Stimulated activated CD4-positive, alpha-beta T cell treated with anti-CD3 and anti-CD28 coated beads, Interleukin-15, amount 100 ng/mL, for 48 hours (primary cell): ENCODE measurements at places on chromosomes 1 and 21.

DNA sequence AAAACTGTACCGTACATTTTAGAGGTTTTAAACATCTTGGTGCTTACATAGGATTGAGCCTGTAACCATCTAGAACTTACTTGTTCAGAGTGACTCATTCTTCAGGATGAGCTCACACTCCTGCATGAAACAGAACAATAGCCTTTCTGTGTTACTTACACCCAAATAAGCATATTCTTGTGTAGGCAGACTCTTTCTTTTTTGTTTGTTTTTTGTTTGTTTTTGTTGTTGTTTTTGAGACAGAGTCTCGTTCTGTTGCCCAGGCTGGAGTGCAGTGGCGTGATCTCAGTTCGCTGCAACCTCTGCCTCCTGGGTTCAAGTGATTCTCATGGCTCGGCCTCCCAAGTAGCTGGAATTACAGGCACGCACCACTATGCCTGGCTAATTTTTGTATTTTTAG is 3.8 kb upstream of the CA6 start:
- DNase-seq = no peak

DNA sequence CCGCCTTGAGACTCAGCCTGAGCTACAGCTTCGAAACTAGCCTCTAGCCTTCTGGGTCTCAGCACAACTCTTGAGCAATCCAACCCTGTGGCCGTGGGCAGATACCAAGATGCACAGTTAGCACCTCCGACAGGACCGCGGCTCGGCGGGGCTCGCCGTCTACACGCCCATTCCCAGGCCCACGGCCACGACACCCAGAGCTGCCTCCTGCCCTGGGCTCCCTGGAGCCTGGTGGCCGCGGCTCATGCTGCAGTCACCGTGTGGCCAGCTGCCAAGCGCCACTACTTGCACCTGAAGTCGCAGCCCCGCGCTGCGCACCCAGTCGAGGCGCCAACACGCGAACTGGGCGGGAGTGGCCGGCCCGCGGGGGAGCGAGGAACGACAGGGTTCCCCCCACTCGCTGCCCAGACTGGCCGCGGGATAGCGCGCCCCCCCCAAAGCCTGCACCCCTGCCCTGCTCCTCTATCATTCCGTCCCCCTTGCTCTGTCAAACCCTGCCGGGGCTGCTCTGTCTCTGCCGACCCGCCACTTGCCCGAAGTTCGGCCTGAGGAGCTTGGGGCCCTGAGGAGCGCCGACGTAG is 729 bp upstream of the CDCA8 start:
- DNase-seq = no peak

- DNase-seq = no peak
Observed at GRCh38 chr1:189764391-189765320, 713.0 kb downstream of the BRINP3 start.

DNA sequence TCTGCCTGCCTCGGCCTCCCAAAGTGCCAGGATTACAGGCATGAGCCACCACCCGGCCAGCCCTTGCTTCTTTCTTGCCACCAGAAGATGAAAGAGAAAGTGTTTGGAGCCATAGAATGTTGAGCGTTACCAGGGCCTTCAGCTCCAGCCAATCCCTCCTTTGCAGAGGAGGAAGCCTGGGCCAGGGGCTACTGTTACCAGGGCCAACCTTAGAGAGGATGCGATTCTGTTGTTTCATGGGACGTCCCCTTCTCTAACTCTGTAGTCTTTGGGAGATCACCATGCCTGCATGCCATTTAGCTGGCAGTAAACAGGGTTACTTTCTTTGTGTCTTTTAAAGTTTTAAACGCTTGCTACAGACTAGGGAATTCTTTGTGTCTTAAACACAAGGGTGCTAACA is 45.8 kb downstream of the CLDN14 start:
- no peak for DNase-seq

DNA sequence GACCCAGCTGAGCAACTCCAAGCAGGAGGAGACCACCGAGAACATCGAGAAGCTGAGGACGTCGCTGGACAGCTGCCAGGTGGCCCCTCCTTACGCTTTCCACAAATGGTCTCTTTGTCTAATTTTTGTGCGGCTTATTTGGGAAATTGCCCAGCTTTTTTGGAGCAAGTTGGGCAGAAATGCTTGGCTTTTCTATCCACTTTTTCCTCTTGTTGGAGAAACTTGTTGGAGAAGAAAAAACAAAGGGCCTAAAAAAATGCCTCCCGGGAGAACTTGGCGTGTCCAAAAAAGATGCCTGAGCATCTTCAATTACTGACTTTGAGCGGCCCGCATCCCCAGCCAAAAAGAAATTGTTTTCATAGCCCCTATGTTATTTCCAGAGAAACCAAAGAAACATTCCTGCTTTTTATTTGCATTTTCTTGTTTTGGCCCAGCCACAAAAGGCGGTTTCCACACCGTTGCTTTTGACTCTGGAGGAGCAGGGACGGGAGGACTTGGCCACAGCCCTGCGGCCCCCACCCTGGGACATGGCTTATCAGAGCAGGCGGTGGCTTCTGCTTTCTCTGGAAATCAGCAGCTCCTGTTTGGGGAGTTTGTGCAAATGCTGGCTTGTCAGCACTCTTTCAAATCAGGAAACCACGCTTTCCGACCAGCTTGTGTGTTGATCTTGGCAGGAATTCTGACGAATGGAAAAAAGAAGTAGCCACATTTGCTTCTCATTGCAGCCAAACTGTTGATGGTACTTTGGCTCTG is 81.2 kb upstream of the EFHD2 start:
- no peak for DNase-seq

GRCh38 chr1:64405833-64406232 is 64.1 kb upstream of the CACHD1 start:
- DNase-seq = no peak

DNA sequence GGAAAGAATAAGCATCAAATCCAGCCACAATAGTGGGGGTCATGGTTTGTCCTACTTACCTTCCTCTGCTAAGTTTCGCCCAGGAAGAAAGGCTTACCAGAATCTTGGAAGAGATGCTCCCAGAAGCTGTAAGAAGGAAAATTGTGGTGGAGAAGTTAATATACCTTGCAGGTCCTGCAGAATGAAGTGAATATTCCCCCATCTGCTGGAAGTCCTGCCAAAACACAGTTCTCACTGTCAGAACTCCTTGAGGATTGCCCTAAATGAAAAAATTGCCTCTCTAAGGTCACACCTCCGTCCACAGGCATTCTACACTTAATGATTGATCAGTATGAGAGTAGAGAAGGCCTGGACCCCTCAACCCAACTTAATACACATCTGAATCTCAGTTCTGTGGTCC is 78.4 kb upstream of the RGS21 start:
- DNase-seq = no peak

GRCh38 chr21:33378081-33378480 is 25.1 kb upstream of the IFNGR2 start:
- DNase-seq = no peak

DNA sequence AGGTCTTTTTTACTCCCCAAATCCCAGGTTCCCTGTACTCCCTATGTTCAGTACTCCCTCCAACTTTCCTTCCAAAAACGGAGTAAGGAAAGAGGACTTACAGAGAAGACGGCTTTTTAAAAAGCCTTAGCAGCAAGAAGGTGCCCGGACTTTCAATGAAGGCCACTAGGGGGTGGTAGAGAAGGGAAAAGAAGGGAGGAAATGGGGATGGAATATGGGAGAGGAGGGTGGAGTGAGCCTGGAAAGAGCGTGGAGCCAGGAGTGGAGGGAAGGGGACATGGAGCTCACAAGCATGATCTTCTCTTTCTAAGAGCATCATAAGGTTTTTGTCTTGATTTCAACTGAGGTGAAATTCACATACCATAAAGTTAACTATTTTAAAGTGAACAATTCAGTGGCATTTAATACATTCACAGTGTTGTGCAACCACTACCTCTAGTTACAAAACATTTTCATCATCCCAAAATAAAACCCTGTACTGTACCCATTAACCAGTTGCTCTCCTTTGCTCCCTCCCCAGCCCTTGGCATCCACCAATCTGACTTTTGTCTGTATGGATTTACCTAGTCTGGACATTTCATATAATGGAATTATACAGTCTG is 129.9 kb downstream of the ZNF281 start:
- DNase-seq = no peak

GRCh38 chr1:149849947-149850360 is 49.4 kb upstream of the BOLA1 start:
- DNase-seq = no peak

DNA sequence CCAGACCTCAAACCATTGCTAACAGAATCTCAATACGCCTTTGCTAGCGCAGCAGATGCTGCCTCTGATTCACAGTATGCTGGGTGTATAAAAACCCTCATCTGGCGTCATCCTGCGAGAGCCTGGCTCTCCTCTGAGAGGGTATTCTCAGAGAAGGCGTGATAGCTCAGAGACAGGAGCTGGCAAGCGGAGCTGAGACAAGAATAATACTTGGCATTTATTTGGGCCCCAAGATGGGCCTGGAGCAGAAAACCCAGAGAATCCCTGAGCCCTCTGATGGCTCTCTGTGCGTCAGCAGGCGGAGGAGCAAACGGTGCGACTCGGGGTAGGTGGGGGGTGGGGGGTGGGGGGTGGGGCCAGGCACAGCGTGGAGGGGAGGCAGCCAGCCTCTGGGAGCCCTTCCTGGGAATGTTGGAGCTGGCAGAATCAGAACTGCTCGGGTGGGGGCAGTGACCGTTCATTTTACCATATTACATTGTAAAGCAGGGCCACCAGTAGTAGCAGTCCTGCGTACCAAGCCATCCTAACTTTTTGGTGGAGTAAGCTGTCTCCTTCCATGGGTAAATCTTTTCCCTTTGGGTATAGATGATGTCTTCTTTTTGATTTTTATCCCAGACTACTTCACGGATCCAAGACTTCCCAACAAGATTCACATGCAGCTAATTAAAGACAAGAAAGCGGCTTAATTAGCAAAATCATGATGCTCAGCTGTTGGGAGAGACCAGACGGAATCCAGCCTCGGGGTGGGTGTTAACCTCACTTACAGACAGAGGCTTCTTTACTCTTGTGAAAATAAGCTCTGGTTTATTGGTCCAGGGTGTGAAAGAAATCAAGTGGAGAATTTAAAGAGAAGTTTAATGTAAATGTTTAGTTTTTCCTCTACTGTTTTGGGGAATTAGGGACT is 7.1 kb downstream of the RIIAD1 start:
- no peak for DNase-seq

DNA sequence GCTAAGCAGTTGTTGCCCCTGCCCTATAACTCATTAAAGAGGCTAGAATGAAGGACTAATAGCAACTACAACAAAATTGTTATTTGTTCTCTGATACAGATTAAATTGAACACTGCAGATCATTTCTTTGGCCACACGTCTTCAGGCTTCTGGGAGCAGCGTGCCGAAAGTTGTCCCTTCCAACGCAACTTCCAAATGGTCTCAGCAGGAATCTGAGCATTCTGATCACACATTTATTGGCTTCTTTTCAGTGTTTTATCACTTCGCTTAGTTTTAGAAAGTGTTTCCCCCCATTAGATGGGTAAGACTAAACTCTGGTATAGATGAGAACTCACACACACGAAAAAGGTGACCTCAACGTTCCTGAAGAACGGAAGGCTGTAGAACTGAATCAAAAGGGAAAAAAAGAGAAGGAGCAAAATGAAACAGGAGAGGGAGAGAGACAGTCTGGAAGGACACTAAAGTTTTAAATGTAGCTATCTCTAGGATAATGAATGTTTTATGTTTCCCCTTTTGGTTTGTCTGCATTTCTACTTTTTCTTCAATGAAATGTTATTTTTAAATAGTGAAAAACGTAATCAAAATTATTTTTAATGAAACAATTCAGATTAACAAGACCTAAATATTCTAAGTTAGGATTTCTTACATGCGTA is 336.5 kb downstream of the RRAGC start:
- no peak for DNase-seq

DNA sequence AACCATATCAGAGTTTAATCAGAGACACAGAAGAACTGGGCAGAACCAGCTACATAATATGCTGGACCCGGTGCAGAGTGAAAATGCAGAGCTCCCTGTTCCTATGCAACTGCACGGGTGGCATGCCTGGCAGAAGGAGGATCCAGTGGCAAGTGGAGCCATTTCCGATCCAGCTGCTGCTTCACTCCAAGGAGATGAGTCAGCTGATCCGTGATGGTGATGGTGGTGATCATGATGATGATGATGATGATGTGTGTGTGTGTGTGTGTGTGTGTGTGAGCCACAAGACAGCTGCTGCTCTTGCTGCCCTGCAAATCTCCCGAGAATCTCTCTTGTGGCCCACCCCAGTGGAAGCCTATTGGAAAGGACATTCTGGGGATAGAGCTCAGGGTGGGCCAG is 133.0 kb downstream of the URB2 start:
- DNase-seq = no peak

DNA sequence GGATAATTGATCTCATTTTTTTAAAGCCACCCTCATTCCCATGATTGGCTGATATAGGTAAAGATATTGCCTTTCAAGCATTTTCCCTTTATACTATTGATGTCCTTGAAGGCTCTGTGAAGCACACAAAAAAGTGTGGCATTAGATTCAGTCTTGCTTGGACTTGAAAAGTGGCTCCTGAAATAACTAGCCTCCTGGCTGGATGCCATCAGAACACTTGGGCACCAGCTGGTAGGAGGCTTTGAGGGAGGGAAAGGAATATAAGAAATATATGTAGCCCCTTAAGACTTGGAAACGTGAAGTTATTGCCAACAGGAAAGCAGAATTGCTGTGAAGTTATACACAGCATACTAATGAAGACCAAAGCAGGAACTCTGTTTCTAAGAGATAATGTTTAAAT is 14.1 kb downstream of the MTR start:
- no peak for DNase-seq

- DNase-seq = no peak
Observed at GRCh38 chr1:165629848-165630628, 996 bp upstream of the MGST3 start.

- no peak for DNase-seq
Observed at GRCh38 chr1:33738976-33739375, 124.9 kb upstream of the HMGB4 start.

- DNase-seq = no peak
Observed at GRCh38 chr1:22043198-22043769, 9.2 kb upstream of the CDC42 start.

DNA sequence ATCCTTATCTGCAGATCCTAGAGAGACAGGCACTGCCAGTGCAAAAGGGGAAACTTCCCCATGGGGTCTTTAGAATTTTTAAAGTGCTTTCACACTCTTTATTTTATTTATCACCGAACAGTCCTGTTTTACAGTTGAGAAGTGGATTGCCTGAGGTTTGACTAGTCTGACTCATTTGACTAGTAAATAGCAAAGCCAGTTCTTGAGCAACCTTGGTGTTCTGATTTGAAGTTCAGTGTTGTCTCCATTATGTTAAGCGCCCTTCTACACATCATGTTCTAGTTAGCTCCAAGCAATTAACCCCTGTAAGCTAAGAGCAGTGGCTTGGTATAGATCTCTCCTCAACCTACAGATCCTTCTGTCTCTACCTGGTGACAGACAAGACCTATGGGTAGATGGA is 262.9 kb downstream of the CACNA1E start:
- no peak for DNase-seq

GRCh38 chr1:150869683-150870082 is 6.7 kb downstream of the ARNT start:
- peak; percentile 7 for DNase-seq

GRCh38 chr1:208209286-208209685 is 34.9 kb downstream of the PLXNA2 start:
- DNase-seq = no peak
